Right renal pelvis (tissue), 4 donors: ENCODE measurements at places on chromosomes 5 and 9. TPM values are rescaled to one million over a fixed set of nuclear protein-coding genes. Genes with fewer than 3 reads are reported as not detected.
A peak's percentile ranks its signal among the peaks of the same experiment; 100 is the strongest.

- DNase-seq = no peak
These were observed 161.7 kb upstream of the KLF9 start for GRCh38 chr9:70576116-70576515.

GRCh38 chr5:52771343-52772039 is 16.2 kb upstream of the ITGA1 start:
- no peak for DNase-seq

DNA sequence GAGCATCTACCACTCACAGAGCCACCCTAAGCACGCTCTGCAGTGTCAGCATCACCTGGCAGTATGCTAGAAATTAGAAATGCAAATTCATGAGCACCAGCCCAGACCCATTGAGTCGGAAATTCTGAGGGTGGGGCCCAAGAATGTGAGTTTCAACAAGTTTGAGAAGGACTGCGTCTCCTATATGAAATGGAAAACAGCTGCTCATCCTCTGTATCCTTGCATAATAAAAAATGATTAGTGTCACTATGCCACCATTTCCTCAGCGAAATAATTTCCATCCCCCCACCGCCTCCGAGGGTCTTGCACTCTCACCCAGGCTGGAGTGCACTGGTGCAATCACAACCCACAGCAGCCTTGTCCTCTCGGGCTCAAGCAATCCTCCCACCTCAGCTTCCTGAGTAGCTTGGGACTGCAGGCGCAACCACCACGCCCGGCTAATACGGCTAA is 1.3 kb upstream of the IQGAP2 start:
- DNase-seq = no peak

DNA sequence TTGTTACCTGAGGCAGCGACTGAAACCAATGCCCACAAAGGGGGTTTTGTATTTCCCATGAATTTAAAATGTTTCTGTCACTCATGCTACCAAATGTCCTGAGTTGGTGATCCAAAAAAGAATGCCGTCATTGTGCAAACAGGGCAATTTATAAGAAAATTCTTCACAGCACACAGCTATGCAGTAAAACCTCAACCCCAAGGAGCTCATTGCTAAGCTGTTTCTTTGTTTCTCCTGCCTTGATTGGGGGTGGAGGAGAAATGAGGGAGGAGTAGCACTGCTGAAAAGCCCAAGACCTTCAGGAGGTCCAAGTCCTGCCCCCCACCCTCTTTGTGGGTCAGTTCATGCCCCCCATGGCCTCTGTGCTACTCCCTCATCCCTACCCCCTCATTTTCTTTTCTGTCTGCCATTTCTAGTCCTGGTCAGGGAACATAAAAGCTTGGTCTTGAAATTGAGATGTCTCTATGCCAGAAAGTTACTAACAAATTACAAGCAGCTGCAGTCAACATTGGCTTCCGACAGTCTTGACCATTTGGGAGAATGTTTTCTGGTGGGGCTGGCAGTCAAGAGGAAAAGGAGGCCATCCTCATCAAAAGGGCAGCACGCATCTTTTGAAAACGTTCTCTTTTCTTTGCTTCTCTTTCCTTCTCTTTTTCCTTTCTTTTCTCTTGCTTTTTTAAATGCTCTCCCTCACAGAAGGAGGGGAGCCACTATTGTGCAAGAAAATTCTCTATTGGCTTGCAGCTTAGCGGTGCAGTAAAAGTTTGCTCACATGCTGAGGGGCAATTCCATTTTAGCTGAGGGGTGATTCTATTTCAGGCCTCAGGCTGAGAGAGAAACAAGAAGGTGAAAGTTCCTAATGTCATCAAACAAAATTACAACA is 133.3 kb downstream of the GCNT1 start:
- DNase-seq = no peak

GRCh38 chr5:12467799-12468198 is 563.6 kb upstream of the CTNND2 start:
- no peak for DNase-seq

- no peak for DNase-seq
These were observed 152.9 kb downstream of the GABBR2 start for GRCh38 chr9:98555651-98556465.

- no peak for DNase-seq
These were observed 62.7 kb upstream of the PALM2AKAP2 start for GRCh38 chr9:109717342-109717741.

GRCh38 chr9:68710111-68710471 is 5.1 kb downstream of the PIP5K1B start:
- no peak for DNase-seq

- no peak for DNase-seq
These were observed 246.8 kb downstream of the SAXO1 start for GRCh38 chr9:18786196-18786595.

DNA sequence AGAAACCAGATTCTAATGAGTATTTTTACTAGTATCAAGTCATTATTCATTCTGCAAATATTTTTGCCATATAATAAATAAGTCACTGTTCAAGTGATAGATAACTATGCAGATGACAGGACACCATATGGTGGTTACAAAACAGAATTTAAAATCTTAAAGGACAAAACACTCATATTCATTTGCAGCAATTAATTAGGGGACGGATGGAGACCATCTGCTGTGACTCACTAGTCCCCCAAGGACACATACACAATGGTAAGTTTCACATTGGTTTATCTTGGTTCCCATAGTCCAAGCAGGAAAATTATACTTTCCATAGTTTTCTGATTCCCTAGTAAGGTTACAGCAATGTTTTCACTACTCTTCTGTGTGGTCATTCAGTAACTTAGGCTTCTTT is 28.4 kb upstream of the SPATA31C2 start:
- peak; percentile 8 for DNase-seq

DNA sequence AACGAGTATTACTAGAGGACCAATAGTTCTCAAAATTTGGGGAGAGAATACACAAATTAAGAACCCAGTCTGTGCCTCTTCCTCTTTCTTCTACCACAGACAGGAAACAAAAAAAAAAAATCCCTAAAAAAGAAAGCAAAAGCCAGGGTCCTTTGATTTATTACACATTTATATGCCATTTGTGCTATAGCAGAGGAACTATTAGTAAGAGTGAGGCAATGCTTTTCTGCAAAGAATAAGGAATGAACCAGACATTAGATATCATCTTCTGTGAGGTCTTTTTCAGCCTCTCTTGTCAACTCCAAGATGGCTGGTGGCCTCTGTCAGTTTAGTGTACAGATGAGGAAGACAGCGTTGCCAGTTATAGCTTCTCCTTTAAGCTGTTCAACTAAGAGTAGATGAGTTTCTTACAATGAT is 127.6 kb downstream of the RFX3 start:
- DNase-seq = no peak

DNA sequence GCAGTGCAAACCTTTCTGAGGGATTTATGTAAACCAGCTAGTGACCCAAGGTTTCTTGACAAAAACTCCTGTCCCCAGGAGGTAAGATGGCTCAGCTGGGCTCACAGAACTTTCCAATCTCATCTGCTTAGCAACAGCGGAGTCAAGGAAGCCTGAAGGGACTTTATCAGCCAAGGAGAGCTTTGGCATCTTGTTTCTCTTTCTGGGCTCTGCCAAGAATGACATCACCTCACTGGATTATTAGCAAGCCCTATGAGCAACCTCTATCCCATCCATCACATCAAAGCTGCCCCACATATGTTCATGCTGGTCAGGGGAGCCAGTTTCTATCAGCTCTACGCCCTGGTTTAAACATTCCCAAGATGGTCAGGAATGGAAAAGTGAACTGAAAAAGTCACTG is 461.3 kb downstream of the ENC1 start:
- no peak for DNase-seq

- no peak for DNase-seq
These were observed 1.5 kb upstream of the STC2 start for GRCh38 chr5:173329491-173330337.

DNA sequence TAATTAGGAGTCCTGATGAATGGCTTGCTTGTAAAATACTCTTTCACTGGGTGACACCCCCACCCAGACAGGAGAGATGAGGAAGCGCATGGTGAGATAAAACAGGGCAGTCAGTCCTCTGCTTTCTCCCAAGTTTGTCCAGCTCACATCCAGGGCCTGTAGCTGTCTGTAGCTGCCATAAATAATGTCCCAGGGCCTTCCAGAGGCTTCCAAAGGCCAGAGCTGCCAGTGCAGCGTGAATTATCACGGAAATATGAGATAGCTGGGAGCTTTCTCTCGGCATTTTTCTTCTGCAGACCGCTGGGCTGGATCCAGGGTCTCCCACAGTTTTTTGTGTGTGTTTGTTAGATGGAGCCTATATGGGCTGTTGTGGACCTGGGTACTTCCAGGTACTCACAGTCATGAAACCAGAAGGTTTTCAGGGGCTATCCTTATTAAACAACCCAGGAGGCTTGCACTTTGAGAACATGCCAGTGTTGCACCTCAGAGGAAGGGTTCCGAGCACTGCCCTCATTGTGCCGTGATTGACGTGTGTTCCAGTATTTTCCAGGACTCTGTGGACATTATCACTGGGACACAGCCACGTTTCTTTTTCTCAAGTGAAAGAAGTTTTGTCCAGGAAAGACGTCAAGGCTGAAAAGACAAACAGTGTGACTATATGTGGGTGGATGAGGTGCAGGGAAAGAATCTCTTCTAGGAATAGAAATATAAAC is 117.5 kb downstream of the FGF1 start:
- no peak for DNase-seq

DNA sequence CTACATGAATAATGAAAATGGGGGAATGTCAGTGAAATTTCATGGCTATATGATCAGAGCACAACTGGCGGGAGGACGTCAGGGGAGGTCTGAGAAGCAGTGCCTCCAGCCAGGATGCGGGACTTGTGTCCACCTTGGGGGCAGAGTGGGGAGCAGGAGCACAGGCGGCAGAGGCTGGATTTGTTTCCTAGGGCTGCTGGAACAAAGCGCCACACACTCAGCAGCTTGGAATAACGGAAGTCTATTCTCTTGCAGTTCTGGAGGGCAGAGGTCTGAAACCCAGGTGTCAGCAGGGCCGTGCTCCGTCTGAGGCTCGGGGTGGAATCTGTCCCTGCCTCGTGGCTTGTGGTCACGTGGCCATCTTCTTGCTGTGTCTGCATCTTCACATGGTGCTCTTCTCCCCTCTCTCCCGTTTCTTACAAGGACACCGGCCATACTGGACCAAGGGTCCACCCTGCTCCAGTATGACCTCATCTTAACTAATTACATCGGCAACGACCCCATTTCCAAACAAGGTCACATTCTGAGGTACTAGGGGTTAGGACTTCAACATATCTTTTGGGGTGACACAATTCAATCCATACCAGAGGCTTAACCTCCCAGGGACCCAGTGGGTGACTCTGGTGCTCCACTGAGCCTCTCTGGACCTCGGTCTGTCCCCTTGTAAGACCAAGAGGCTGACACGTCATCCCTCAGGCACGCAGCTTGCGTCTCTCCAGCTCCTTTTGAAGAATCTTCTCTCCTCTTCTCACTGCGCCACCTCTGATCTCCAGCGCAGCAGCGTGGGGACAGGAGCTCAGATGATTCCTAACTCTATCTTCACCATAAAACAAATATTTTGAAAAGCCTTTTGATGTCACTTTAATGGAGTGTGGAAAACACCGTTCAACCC is 202.5 kb downstream of the CDK5RAP2 start:
- DNase-seq = no peak

DNA sequence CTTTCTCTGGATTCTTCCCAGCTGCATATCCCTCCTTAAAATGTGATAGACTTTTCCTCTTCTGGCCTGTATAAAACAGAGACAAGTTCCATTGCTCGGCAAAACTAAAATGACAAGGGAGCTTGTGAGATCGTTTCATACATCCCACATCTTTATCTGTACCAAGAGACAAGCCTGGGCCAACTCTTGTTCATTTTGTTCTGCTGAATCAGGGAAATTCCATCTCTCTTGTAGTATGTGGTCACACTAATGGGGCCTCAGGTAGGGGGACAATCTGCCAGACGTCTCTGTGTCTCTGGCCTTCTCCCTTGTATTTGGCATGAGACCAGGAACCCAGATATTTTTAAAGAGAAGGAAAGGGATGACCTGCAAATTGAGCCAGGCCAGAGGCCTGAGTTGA is 18.6 kb upstream of the PAPPA start:
- no peak for DNase-seq

DNA sequence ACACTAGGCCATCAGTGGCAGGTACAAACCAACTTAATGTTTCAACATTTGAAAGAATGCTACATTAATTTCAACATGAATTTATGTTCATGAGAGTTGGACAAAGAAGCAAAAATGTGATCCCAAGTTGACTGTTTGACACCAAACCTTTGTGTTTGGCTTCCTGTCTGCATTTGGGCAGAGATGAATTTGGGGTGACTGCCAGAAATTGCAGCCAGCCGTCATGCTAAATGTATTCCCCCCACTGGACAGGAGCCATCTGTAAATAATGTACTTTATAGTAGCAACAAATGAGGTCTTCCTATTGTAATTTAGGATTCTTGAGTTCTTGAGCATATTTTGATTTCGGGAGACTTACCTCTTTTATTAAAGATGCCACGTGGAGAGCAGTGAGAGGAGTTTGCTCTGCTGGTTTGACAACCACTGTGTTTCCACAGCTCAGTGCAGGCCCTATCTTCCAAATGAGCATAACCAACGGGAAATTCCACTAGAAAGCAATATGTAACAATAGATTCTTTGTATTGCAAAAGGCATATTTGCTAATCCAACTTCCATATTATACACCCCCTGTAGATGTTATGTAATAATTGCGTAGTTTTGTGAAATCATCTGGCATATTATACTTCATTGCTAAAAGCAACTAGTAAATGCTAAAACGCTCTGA is 27.6 kb downstream of the ALDH1A1 start:
- no peak for DNase-seq

SCGB3A2 gene
- not detected for polyA plus RNA-seq

CMYA5 gene
- 17.2 TPM for polyA plus RNA-seq

CDKN2B-AS1 gene
- not detected for polyA plus RNA-seq

C9orf50 gene
- 0.73 TPM for polyA plus RNA-seq

C5orf46 gene
- not detected for polyA plus RNA-seq
